H54 (cell line): ENCODE measurements at places on chromosomes 7 and 10.

DNA sequence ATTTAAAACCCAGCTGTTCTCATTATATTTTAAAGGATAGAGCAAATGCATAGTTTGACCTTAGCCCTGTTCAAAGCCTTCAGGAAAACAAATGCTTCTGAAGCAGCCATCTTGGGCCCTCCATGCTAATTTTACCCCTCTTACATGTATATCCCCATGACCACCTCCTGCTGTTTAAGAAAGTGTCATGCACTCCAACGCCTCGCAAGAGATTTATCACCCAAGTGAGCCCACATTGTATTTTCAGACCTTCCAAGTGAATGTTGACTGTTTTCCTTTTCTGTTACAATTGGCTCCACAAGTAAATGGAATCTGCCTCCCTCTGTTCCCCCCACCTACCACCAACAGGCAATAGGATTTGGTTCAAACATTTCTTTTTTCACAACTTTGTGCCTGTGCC is 5.3 kb downstream of the TMEM72 start:
- DNase-seq, result no peak

DNA sequence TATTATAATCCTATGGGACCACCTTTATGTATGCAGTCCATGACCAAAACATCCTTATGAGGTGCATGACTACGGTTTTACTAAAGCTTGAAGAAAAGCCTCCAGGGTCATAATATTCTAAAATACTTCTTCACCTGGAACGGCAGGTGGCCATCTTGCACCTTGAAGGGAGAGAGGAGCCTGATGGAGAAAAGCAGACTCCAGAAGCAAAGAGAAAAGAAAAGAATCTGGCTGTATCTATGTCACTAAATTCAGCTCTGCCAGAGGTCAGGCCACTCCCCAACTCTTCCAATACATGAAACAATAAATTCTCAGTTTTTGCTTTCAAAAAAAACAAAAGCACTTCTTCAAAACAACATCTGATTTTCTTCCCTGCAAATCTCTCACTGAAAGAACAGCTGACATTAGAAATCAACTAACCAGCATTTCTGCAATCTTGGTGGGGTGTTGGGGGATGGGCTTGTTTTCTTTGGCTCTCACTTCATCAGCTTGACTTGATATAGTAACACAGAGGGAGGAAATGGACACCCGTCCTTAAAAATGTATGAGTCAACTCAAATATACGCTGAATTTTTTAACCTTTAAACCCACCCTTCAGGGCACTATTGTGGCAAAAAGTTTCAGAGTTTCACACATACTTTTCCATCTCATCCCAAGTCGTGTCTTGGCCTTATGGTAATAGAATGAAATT is 21.7 kb downstream of the HIBADH start:
- DNase-seq, result peak; percentile 39

- DNase-seq, result no peak
These were observed 141.7 kb upstream of the ITGB1 start for GRCh38 chr10:33099748-33100147.

DNA sequence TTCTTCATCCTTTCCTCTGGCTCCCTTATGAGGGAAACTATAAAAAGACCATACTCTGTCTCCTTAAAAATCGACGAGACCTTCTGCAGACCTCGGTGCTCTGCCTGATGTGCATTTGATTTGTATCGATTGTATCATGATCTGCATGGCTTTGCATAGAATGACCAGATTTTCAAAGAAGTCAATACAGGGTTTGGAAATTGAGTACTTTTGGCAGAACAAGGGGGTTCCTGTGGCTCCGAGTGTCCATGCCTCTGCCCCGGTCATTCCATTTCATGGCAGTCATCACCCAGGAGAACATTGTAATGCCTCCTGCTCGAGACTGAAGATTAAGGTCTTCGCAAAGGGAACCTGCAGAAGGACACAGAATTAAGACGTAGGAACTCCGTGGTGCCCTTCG is 685 bp downstream of the CASP2 start:
- peak; percentile 15 for DNase-seq

DNA sequence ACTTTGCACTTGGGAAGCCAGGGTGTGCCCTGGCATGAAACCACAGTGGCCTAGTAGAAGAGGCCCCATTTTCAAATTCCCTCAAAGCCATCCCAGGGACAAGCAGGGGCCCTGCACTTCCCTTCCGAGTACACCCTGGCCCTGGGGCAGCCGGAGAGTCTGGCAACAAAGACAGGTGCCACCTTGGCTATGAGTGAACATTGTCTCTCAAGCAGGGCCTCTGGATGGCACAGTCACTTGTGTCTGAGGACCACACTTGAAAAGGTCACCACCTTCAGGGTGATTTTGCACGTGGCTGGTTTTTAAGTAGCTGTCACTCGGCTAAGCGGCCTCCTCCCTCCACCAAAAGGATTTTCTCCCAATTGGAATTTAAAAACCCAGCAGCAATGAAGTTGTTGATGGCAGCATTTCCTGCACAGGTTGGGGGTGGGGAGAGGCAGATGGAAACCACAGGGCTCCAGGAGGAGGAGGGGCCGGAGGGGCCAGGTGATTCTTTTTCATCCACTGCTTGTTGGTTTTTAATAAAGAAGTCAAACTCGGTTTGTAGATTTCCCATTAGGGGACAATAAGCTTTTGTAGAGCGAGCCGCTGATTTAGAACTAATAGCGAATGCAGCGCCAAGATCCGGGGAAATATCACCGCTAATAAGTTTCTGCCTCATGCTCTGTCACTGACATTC is 33.9 kb downstream of the C10orf105 start:
- DNase-seq, result no peak

- DNase-seq, result no peak
These were observed 4.2 kb upstream of the CREB3L2 start for GRCh38 chr7:138006106-138006505.

DNA sequence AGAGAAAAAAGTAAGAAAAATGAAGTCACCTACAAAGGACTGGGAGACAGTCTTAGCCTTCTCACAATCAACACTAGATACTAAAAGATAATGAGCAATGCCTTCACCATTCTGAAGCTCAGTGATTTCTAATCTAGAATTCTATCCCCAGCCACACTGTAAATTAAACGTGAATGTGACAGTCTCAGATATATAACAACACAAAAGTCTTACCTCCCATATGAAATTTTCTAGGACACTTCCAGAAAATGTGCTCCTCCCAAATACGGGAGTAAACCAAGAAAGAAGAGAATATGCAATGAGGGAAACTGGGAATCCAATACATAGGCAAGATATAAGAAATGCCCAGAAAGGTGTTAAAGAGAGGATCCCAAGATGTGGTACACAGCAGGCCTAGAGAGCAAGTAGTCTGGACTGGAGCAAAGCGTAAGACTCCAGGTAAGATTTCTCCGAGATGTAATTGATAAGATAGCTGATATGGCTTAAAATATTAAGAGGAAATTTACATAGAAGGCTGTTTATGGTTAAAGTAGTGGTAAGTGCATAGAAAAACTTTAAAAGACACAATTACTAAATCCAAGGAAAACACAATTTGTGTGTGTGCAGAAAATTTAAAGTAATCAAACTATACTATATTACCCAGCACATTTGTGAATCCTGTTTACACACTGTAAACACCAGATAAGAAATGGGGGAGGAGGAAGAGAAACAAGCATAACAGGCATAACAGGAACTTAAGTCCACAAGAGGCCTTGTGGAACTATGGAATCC is 44.1 kb downstream of the SGMS1 start:
- DNase-seq, result no peak
